ENCODE measurements at places on chromosomes 5 and 9.

DNA sequence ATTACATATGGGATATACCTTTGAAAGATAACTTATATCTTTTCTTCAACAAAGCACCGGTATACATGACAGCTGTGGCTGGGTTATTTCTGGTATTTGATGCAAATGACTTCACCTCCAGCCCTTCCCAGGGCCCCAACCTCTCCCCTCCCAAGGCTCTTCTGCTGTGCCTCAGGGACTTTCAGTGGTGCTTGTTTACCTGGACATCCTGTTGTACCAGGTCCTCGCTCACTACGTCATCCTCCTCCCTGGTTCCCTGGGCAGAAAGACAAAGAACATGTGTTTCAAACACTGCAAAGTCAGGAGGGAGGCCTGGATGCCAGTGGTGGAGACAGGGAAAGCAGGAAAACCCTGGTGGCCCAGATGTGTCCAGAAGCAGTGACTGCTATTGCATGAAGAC lies 23.4 kb downstream of the ANXA6 start:
- no peak for DNase-seq

- no peak for DNase-seq
Measured at GRCh38 chr5:32471784-32472183, 27.2 kb upstream of the ZFR start.

- DNase-seq = no peak
Measured at GRCh38 chr5:2633992-2634391, 117.5 kb downstream of the IRX2 start.

- DNase-seq = no peak
Measured at GRCh38 chr9:95129476-95130291, 187.8 kb downstream of the FANCC start.

DNA sequence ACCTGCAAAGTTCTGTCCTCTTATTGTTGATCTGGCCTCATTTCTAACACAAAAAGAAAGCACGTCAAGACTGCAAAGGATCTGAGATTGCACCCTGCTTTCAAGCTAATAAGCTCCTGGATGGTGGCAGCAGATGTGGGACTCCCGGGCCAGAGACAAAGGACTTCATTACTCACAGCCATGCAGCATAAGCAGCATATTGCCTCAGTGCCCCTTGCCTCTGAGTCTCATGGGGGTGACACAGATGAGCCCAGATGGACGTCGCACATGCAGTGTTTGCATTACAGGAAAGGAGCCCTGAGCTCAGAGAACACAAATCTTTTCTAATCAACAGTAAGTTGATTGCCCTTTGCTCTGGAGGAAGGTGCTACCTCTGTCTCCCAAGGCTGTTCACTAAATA lies 105.0 kb downstream of the SLC28A3 start:
- DNase-seq = no peak

GRCh38 chr9:129258823-129259301 lies 80.8 kb upstream of the IER5L start:
- no peak for DNase-seq

GRCh38 chr5:90854169-90854568 lies 295.6 kb downstream of the ADGRV1 start:
- no peak for DNase-seq

DNA sequence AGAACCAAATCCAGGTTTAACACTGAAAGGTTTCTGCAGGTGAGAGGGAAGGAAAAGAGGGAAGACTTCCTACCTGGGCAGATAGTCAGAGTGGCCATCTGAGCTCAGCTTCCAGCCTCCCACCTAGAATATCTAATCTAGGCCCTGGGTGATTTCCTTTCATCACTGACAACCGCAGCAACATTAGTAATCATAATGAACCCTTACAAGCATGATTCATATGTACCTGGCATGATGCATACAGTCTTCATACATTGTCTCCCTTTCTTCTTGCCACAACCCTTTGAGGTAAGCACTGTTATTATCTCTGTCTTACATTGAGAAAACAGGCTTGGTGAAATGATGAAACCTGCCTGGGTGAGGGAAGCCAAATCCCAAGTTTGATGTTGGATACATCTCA lies 13.5 kb downstream of the AFAP1L1 start:
- no peak for DNase-seq

GRCh38 chr9:134150557-134151214 lies 13.7 kb downstream of the RNU6ATAC start:
- DNase-seq = no peak

GRCh38 chr5:86795659-86796058 lies 177.9 kb downstream of the COX7C start:
- DNase-seq = no peak

DNA sequence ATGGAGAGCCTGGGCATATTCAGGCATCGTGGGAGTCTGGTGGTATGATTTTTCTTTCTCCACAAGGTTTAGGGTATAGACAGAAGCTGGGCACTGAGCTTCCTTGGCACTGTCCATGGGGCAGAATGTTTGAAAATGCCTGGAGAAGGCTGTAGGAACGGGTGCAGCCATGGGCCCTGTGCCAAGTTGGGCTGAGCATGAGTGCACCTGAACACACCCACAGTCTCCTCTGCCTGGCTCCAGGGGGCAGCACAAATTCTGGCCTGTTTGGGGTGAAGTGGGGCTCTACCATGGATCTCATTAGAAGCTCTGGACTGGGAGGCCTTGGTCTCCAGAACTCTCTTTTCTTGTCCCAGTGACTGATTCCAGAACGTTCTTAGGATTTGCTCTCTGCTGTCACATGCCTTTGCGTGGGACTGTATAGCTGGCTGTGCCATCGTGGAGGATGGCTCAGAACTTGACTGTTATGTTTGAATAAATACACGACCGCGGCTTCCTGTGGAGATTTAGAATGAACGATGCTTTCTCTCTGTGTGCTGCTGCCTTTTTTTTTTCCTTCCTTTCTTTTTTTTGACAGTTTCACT lies 229.8 kb downstream of the FANCC start:
- DNase-seq = no peak

DNA sequence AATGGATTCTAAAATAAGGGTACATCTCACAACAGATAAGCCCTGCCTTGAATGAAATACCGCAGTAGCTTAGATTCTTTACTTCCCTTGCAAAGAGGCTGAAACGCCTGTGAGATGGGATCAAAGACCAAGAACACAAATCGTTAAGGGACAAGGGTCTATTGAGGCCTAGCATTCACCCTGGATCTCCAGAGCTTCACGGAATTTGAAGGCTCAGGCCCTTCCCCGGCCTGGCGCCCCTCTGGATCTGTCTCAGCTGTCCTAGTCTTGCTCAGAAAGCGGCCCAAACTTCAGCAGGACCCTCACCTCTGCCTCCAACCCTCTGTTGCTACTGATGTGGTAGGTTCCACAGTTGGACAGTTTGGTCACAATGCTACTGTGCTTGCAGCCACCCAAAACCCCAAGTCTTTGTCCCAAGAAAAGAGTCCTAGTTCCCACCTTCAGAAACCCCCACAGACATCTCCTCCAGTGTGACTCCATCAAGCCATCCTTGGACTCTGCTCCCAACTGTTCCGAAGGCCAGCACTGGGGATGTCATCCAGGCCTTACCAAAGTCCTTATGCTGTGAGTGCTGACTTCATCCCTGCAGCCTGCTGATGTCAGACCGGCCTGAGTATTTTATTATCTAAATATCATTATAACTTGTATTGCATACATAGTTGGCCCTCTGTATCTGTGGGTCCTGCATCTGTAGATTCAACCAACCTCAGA lies 9.4 kb downstream of the CORO2A start:
- DNase-seq = no peak

DNA sequence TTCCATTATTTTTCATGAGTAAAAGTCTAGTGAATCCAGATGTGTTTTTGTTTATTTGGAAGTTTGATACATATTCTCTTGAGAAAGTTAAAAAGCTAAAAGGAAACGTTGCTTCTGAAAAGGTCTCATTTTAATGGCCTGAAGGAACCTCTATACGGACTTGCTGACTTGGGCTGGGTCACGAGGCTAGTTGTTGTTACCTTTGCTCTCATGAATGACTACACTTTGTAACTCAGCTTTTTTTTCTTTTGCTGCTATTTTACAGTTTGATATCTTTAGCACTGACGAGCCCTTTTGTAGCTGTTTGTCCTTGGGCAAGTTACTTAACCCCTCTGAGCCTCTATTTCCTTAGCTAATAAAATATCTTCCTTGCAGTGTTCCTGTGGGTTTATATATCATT lies 211.5 kb downstream of the PCSK5 start:
- DNase-seq = no peak

DNA sequence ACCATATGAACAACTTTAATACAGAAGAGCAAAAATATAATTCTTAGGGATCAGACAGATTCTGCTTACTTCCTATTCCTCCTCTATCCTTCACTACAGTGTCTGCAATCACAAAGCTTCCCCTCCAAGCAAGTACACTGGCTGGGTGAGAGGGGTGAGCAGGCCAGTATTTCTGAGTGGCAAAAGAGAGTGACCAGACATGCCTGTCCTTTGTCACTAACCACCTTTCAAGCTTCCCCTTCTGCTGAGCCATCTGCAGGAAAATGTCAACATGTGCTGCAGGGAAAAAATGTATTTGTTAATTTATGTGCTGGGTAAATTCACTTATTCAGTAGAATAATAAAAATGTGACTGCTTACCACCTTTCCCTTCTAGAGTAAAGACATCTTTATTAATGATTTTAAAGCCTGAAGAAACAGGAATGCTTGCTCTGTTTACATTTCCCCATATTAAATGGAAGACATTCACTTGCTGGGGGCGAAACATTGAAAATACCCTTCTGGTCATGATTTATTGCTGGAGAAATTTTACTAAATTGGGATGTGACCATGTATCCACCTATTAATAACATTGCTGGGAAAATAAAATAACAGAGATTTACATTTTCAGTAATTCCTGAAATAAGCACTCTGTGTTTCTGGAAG lies 84.9 kb downstream of the SPOCK1 start:
- DNase-seq = no peak

DNA sequence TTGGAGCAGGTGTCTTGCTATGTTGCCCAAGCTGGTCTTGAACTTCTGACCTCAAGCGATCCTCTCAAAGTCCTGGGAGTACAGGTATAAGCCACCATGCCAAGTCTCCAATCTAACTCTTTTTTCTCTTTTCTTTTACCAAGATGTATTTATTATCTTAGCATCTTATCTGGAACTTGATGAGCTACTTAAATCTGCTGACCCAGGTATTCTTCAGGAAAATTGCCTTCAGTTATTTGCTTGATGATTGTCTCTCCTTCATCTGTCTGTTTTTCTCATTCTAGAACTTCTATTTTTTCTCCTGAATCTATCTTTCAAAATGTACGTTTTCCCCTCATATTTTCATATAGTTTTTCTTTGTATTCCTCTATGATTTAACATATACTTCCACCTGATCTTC lies 158.2 kb upstream of the DMAC1 start:
- DNase-seq = no peak

GRCh38 chr5:180323160-180323559 lies 30.0 kb downstream of the GFPT2 start:
- DNase-seq = no peak

DNA sequence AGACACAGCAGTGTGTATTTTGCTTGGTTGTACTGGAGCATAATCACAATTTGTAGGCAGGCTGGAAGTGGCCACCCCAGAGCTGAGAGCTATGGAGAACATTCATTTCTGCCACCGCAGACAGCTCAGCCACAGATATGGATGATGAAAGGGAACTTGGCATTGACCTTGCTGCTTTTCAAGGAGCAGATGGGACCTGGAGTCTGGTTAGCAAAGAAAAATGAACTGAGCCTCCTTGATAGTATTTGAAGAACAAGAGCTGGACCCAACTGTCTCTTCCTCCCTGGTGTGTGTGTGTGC lies 395.2 kb upstream of the ZNF462 start:
- no peak for DNase-seq

DNA sequence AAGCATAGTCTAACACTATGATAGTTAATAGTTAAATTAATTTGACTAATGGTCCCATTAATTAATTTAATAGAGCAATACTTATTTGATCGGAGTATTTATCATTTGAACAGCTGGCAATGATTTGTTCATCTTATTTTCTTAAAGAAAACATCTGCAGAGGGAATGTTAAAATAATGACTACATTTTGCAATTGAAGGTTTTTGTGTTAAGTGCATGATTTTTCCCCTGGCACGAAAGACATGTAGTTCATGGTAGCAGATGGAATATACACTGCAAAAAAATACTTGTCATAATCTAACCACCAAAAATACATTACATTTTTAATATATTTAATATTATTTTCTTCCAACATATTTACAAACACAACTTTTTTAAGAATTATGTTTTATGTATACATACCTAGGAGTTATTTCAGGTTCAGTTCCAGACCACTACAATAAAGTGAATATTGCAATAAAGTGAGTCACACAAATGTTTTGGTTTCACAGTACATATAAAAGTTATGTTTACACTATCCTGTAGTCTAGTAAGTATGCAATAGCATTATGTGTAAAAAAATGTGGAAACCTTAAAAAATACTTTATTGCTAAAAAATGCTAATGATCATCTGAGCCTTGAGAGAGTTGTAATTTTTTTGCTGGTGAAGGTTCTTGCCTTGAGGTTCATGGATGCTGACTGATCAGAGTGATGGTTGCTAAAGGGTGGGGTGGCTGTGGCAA lies 292.6 kb upstream of the DAB2 start:
- DNase-seq = no peak

GRCh38 chr9:127613583-127613954 lies 1.5 kb downstream of the STXBP1 start:
- DNase-seq = no peak

- DNase-seq = no peak
Measured at GRCh38 chr9:123341816-123342215, 14.2 kb upstream of the CRB2 start.

DNA sequence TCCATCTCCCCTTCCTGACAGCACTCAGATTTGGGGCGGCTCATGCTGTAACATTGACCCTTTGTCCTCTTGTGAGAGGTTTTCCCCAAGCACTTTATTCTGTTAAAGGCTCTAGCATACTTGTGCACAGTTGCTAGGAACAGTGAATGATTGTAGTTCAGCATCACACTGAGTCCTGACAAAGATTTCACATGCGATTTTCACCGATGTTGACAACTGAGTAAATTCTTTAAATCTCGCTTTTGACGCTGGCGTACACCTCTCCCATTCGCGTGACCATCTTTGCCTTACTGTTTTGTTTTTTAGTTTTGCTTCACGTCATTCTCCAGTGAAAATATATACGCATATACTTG lies 780 bp downstream of the CDC37L1 start:
- no peak for DNase-seq

GRCh38 chr9:8858596-8859161 lies 1059.1 kb upstream of the DMAC1 start:
- no peak for DNase-seq

- DNase-seq = no peak
Measured at GRCh38 chr9:3912817-3913216, 387.0 kb upstream of the RFX3 start.

GRCh38 chr9:37951671-37952449 lies 47.9 kb upstream of the SLC25A51 start:
- DNase-seq = no peak

GRCh38 chr5:2278825-2279456 lies 396.2 kb upstream of the IRX4 start:
- DNase-seq = no peak

DNA sequence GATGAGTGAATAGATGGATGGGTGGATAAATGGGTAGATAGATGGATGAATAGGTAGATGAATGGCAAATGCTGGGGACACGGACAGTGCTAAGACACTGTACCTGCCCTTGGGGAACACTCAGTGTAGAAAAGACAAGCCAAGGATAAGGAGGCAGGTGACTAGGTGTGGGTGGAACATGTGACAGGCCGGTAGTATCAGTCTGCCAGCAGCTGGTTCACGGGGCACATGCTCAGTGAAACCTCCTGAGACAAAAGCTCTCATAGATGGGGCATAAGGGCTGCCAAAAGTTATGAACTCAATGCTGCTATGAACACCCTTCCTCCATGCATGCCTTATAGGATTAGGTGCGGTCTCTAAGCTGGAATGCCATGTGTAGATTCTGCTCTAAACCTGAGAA lies 71.0 kb downstream of the C5orf15 start:
- no peak for DNase-seq

- no peak for DNase-seq
Measured at GRCh38 chr5:94691949-94692348, 73.5 kb downstream of the SLF1 start.

Measured in HFF-Myc (cell line).